RWPE2 (cell line): ENCODE measurements at places on chromosomes 4 and X.

- DNase-seq: no peak
These were observed 76.4 kb downstream of the RAPGEF2 start for GRCh38 chr4:159178979-159179969.

- no peak for DNase-seq
These were observed 98.8 kb upstream of the CLNK start for GRCh38 chr4:10783351-10783750.

DNA sequence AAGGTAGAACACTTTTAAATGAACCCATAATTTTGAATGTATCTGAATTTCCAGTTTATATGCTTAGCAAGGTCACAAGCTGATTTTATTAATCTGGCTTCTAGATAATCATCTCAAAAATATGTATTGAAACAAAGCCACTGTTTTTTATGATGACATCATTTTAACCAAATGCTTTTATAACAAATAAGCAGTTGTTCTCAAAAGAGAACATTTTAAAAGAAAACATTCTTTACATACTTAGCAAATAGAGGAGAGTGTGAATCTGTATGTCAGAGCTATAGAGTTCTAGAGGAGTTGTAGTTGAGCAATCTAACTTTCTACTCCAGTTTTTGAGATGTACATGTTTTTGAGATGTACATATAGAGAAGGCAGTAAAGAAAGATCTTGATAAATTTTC, 42.5 kb downstream of the LAMP2 start:
- no peak for DNase-seq

DNA sequence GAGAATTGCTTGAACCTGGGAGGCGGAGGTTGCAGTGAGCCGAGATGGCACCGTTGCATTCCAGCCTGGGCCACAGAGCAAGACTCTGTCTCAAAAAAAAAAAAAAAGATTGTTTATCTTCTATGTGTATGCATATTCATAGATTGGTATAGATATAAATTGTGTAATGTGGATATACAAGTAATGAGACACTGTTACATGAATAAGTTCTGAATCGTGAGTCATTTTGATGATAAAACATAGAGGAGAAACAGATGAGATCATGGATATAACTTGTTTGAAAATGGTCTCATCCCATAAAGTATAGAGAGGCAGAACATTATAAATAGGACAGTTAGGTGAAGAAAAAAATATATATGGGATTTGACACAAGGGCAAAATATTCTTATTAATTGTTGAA, 628.0 kb downstream of the IL1RAPL1 start:
- no peak for DNase-seq

DNA sequence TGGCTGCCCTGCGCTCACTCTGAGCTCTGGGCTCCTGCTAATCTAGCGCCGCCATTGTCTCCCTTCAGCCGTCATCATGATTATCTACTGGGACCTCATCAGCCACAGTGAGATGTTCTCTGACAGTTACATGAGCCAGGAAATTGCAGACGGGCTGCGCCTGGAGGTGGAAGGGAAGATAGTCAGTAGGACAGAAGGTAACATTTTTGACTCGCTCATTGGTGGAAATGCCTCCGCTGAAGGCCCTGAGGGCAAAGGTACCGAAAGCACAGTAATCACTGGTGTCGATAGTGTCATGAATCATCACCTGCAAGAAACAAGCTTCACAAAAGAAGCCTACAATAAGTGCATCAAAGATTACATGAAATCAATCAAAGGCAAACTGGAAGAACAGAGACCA, 21.8 kb upstream of the PIN4 start:
- no peak for DNase-seq

DNA sequence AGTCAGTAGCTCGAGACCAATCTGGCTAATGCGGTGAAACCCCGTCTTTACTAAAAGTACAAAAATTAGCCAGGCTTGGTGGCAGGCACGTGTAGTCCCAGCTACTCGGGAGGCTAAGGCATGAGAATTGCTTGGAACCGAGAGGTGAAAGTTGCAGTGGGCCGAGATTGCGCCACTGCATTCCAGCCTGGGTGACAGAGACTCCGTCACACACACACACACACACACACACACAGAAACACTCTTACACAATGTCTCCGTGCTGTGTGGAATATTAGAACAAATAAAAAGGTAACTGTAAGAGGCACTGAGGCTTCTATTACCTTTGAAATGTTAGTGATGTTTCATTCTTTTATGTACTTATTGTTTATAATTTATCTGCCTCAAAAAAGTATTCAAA, 326.6 kb downstream of the GPAT3 start:
- no peak for DNase-seq

DNA sequence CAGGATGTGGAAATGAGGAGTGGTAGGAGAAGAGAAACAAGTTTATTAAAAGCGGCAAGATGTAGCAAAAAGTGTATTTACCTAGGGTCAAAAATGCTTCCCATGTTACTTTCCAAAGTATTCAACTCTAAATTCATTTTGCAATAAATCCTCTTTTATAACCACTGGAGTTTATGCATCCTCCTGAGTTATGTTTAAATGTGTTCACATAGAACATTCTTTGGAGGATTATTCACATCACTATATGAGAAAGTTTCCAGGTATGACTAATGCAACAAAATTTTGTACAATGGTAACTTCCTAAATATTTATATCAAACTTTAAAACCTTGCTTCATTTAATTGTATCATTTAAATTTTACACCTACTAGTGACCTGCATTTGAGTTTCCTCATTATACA, 870.6 kb upstream of the SLIT2 start:
- DNase-seq: no peak

DNA sequence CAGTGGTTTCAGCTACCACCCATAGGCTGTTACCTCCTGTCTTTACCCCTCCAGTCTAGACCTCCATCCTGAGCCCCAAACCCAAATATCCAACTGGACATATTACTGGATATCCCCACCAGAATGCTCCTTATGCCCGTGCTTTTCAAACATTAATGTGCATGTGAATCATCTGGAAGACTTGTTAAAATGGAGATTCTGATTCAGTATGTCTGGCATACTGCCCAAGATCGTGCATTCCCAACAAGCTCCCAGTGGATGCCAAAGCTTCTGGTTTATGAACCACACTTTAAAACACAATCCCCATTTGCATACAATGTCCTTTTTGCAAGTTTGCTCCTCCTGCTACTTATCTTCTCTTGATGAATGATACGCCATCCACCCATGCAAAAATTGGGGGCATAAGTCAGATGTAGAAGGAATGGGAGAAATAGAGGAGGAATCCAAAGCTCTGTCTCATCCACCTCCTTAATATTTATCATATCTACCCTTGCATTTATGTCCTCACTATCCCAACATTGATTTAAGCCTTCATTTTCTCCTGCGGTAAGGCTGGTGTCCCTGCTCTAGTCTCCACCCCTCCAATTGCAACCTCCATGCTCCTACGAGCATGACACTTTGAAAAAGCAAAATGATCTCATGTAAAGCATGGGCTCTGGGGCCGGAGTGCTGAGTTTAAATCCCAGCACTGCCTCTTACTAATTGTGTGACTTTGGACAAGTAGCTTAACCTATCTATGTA, 7.4 kb upstream of the PGRMC1 start:
- no peak for DNase-seq

GRCh38 chr4:102055805-102056204, 265.3 kb downstream of the BANK1 start:
- DNase-seq: no peak

DNA sequence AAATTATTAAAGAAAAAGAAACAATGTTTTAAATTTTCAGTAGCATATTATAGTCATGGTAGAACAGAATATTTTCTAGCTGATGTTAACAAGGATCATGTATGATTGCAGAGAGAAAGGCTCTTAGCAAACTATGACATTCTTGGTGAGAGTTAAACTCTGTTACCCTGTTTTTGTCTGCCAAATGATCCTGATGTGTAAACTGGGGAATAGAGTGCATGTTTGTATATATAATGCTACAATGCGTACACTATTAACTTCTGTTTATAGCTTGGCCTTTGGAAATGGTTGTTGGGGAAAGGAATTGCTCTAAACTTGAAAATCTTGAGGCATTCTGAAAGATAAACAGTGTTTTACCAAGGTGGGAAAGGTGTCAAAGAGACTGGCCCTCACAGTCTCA, 292.7 kb downstream of the ARHGAP24 start:
- no peak for DNase-seq

DNA sequence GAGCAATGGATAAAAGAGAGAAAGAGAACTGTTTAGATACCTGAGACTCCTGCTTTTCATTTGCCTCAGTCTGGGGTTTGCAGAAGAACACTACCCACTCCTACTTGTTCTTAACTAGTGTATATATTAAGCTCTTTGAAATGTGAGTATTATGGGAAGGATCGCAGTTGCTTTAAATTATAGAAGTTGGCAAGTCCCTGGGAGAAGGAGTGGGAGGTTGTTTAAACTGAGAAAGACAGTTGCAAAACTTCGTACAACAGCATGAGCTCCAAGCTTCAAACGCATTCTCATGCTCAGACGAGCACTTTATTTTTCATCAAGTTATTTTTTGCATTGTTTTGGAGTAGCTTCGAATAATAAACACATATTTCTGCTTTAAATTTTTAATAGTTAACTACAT, 88.1 kb upstream of the C1QTNF7 start:
- DNase-seq: no peak

DNA sequence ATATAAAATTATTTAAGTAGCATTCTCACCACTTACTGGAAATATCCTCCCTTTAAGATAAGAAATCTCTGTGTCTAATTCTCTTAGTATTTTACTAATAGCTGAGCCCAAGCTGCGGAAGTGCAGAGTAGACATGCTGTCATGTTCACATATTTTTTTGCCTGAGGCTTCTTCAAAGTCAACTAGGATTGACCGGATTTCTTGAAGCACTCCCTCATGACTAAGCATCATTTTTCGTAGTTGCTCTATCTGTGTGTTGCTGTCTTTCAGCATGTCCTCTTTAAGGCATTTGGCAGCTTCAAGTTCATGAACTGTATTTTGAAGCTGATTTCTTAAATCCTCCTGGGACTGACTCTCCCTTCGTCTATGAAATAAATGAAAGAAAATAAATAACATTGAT, 36.9 kb downstream of the CCDC158 start:
- no peak for DNase-seq

DNA sequence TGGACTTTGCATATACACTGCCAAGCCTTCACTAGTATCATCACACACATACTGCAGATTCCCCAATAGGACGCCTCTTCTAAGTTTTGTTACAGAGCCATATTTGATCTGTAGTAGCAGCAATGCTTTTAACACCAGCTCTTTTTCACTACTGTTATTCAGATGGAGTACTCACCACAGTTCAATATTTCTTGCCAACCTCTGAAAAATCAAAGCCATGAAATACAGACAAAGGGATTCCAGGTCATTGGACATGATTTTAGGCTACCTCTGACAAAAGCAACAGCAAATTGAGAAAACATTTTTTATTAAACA, 390.7 kb upstream of the ADGRL3 start:
- no peak for DNase-seq

- DNase-seq: no peak
These were observed 19.0 kb downstream of the SLC2A9 start for GRCh38 chr4:10002278-10002677.

- DNase-seq: no peak
These were observed 152.7 kb downstream of the STK32B start for GRCh38 chr4:5203993-5204310.

GRCh38 chrX:71911731-71912050, 1.0 kb downstream of the NHSL2 start:
- DNase-seq: no peak

DNA sequence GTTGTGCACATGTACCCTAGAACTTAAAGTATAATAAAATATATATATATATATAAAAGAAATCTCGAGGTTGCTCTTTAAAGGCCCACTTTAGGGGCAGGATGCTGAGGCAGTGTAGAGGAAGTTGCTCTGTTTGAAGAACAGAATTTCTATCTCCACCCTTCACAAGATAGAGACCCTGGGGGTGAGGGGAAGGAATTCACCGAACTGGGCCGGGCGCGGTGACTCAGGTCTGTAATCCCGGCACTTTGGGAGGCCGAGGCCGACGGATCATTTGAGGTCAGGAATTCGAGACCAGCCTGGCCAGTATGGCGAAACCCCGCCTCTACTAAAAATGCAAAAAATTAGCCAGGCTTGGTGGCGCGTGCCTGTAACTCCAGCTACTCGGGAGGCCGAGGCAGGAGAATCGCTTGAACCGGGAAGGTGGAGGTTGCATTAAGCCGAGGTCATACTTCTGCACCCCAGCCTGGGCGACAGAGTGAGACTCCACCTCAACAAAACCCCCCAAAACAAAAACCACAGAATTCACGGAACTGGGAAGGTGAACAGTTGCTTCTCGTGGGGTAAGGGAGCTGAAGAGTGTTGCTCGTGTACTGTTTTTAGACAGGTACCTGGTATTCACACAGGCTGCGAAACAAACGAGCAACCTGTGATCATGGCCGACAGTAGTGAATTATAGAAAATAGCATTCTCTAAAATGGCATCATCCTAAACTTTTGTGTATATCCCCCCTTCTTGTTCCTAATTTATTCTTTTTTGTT, 6.2 kb downstream of the PLAC8 start:
- DNase-seq: no peak

GRCh38 chr4:28835501-28835900, 1884.7 kb upstream of the PCDH7 start:
- DNase-seq: no peak

DNA sequence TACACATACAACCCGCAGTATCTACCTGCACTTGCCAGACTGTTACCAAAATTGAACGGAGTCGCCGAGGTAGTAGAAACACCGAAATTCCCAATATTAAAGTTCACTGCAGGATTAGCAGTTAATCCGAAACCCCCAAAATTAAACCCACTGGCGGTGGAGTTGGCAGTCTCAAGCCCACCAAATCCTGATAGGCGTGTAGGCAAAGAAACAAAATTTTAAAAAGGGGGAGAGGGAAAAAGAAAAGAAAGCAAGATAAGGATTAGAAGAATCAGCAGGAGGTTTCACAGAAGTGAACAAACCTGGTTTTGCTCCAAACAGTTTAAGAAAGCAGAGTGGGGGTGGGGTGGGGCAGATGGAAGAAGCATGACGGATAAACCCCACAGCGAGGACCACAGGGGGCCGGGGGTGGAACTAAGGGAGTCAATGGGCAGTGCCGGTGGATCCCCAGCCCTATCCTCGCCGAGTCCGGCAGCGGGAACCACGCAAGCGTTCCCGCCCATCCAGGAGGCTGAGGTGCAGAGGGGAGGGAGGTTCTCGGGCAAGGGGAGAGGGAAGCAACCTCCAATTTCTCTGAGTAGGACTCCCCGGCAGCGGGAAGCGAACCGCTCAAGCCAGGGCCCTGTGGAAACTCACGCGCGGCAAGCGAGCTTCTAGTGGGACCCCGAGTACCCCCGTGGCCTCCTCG, 599 bp downstream of the NUP54 start:
- DNase-seq: peak; percentile 86

- no peak for DNase-seq
These were observed 90.5 kb upstream of the WDR1 start for GRCh38 chr4:10207116-10207515.

DNA sequence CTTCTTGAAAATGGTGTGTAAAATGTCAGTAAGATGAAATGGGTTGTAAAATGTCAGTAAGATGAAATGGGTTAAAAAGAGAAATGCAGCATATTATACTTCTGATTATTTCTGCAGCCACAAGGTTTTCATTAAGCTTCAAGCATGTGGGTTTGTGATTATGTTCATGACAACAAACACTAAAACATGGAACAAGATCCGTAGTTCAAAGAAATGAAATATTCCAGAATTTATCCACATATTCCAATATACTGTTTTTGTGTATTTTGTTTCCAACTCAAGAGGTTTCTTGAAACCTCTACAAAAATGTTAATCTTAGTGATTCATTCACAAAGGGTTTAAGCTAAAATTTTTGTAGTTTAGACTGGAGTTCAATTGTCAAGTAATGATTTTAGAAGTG, 84.0 kb downstream of the ADAMTS3 start:
- no peak for DNase-seq
